HFF-Myc (cell line): ENCODE measurements at places on chromosomes 11 and 22.

- DNase-seq = no peak
Observed at GRCh38 chr11:115067900-115068530, 389.7 kb downstream of the NXPE2 start.

- peak; percentile 46 for DNase-seq
Observed at GRCh38 chr11:113474362-113475159, 637 bp downstream of the DRD2 start.

- DNase-seq = no peak
Observed at GRCh38 chr11:69452206-69452987, 29.1 kb upstream of the LINC01488 start.

- no peak for DNase-seq
Observed at GRCh38 chr11:134272381-134273316, 3.5 kb upstream of the GLB1L3 start.

DNA sequence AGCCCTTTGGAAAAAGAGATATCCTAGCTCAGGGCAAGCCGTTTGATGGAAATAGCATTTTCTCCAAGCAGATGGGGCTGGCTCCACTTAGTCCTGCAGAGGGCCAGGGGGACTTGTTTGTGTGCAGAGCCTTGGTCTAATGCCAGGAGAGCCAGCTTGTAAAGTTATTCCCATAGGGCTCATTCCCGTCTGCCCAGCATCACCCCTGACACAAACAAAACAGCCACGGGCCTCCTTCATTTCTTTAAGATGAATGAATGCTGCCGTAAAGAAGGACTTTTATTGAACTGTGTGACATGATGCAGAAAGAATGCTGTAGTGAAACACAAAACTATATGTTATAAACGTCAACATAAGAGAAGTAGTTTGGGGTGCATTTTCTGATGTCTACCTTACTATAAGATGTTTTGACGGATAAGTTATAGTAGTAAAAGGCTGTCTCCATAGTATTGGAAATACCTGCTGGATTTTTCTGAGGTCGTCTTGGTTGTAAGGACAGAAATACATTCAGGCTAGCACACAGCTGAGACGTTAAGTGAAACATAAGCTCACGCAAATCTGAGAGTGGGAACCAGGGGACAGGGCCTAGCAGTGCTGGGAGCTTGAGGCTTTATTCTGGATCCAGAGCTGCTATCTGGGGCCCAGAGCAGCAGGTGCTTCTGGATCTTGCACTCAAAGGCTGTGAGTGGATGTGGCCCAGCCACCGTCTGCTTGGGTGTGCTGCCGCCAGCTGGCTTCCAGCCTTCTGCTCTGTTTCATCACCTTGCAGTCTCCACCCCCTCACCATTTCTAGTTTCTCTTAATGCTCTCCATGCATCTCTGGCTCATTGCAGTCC lies 53.3 kb downstream of the NCAM1 start:
- no peak for DNase-seq

DNA sequence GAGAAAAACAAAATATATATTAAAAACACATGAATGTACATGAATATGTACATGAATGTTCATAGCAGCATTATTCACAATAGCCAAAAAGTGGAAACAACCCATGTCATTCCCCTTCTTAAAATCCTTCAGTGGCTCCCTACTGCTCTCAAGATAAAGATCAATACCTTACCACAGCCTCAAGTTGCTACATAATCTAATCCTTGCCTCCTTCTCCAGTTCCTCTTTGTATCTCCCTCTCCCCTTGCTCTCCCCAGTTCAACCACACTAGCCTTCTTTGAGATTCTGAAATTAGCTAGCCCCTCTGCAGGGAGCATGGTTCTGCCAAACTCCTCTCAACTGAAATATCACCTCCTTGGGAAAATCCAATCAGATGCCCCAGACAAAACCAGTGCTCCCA lies 28.1 kb downstream of the MTMR2 start:
- DNase-seq = no peak

DNA sequence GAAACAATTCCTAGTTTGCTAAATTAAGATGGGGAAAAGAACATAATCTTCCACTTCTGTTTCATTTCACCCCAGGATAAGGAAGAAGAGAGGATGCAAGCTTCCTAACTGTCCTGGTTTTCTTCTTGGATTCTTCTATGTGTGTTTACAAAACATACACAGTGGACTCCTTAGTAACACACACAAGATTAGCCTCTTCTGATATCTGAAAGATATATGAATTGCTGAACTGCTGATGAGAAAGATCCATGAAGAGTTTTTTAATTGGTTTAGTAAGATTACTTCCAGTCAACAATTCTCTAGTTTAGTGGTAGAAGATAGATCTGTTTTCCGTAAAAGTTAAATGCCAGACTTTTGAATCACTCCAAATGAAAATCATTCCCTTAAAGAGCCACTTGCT lies 86.8 kb downstream of the WT1 start:
- no peak for DNase-seq

DNA sequence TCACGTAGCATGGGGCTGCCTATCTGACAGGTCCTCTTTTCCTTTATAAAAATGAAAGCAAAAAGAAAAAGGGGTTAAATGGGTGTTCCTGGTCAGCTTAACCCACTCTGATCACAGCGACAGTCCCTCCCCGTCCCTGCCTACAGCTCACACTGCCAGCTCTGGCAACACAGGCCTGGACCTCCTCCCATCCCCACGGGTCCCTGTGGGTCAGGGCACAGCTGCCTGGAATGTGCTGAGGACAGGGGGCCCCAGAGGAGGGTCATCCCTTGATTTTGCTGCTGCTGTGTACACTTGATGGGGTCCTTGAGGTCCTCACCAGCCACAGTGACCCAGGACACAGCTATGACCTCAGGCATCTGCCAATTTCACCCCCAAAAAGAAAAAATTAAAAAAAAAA lies 29.6 kb upstream of the CYP2D6 start:
- no peak for DNase-seq

DNA sequence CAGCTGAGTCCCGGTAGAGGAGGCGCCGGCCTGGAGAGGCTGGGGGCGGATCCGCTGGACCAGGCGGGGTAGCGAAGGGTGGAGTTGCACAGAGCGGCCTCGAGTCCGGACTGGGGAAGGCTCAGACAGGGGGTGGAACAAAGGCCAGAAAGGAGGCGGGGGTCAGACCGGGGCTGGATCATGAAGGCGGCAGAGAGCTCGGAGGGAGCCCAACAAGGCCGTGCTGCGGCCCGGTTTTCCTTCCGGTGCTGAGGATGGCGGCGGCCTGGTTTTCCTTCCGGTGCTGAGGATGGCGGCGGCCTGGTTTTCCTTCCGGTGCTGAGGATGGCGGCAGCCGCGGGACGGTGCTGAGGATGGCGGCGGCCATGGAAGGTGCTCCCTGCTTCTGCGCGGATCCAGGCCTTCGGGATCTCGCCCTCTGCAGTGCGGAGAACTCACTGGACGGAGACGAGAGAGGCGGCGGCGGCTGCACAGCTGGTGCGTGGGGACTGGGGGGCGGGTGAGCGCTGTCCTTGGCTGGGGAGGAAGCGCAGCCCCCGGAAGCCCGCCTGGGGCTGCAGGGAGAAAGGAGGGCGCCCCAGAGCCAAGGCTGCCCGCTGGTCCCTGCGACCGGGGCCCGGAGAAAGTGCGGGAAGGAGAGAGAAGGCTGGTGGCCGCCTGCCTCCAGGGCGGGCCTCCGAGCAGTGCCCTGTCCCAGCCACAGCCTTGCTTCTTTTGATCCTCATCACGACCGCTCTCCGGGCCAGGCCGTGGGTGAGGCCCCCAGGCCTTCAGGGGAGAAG lies 350.4 kb upstream of the B3GAT1 start:
- no peak for DNase-seq

GRCh38 chr11:113436672-113437252 lies 38.4 kb downstream of the DRD2 start:
- DNase-seq = no peak

DNA sequence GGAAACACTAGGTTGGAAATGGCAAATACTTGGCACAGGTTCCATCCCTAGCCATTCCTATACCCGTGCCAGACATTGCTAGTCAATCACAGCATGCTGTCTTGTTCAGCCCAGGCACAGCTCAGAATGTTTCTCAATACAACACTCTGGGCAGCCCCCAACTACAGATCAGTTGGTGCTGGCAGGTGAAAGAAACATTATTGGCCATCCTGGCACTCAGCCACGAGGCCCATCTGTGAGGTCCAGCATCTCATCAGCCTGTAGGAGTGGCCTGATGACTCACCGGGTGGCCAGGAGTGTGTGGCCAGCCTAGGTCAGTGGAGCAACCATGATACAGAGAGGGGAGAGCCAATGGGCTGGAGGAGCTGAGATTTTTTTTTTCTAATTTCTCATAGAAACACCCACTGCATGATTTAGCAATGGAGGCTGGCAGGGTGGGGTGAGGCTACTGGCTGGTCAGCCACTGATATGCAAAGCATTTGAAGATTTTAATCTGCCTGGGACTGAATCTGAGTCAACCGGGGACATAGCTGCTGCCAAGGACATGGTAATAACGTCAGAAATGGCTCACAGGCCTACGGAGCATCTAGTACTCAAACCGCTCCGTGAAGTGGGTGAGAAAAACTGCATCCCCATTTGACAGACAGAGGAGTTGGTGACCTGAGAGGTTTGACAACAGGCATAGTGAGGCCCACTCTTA lies 5.4 kb downstream of the MYO18B start:
- no peak for DNase-seq

DNA sequence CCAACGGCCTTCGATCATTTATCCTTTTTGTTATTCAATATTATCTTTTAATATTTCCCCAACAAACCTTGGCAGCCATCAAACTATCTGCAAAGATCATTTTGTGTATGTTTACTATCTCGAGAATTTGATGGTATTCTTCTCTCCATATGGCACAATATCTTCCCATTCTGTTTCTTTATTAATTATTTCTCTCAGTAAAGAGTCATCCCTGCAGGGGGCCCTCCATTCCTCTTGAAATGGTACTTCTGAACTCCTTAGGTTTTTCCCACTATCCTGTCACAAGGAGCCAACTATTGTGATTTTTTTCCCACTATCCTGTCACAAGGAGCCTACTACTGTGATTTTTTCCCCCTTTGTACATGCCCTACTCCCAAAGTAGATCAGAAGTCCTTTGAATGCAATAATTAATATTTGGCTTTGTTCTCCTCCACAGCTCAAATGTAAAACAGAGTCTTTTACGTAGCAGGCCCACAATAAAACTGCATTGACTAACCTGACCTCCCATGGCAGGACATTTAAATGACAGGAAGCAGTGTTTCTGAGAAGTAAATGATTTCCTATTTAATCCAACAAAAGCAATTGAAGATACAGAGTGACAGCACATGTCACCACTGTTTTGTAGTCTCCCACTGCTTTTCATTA lies 43.3 kb downstream of the PDGFD start:
- DNase-seq = no peak

GRCh38 chr11:19670030-19670791 lies 42.4 kb upstream of the NAV2 start:
- DNase-seq = no peak

DNA sequence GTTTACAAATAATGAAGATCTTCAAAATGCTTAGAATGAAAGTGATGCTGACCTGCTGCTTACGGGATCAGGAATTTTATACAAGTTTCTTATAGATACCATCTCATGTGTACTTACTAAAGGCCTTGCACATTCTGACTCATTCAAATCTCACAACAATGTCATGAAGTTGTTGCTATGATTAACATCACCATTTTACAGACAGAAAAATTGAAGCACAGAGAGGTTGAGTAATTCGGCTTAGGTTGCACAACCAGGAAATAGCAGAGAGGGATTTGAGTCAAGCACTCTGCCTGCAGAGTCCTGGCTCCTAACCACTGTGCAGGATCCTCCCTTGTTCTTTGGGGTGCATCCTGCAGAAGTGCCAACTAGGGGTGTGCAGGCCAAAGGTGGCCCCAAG lies 471.9 kb downstream of the MIAT start:
- DNase-seq = no peak

DNA sequence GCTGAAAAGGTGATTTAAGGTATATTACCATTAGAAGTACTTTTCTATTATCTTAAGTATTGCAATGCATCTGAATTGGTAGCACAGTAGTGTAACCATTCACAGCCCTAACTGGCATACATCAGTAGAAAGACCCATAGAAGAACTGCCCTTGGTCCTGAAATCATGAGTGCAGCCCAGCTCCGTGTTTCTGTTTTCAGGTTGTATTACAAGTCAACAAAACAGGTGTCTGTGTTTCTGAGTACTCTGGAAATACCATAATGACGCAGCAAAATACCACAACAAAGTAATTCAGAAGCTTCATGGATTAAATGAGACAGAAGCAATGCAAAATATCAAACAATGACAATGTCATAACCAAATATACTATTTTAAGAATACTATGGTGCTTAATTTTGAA lies 226.3 kb downstream of the OPCML start:
- DNase-seq = no peak

DNA sequence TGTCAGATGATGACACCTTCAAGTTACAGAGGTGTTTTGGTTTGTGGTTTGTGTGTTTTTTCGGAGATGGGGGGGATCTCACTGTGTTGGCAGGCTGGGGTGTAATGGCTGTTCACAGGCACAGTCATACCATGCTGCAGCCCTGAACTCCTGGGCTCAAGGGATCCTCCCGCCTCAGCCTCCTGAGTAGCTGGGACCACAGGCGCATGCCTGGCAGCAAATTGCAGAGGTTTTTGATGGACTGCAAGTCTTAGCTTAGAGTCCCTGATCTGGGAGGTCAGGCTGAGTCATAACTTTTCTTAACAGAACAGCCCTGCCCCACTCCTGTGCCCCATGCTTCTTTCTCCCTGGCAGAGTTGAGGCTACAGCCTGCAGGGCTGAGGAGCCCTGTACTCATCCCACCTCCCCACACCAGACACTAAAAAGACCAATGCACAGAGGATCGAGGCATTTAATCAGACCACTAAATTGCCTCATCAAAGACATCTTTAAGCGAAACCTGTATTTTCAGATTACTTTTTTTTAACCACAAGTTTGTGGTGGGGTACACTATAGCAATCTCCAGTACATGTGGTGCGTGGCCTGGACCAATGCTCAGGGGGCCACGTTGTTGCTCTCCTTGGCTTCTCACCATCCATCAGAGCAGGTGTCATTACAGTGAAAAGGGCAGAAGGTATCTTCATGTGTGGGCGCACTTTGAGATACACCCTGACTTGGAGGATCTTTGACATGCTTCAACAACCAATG lies 17.1 kb upstream of the ADORA2A start:
- no peak for DNase-seq

GRCh38 chr11:16750417-16750816 lies 12.0 kb downstream of the C11orf58 start:
- DNase-seq = no peak

DNA sequence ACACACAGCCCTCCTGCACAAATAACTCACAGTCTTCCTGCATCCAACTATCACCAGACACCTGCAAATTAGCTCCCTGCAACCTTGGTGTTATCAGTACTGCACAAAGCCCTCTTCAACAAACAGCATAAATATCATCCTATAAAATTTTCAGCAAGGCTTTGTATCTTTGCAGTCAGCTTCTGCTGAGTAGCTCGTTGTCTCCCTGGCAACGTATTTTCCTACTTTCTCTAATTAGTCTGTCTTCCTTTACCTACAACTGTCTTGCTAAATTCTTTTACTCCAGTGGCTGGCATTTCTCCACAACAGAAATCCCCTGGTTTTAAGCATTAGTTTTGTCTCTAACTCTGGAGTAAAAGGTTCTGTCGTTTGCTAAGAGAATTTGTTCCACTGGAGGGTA lies 3.9 kb downstream of the OR8D4 start:
- DNase-seq = no peak

- no peak for DNase-seq
Observed at GRCh38 chr11:8110396-8110795, 29.4 kb downstream of the TUB start.

- no peak for DNase-seq
Observed at GRCh38 chr11:2097356-2097997, 41.7 kb downstream of the IGF2 start.
